Thyroid gland (tissue), 4 donors: ENCODE measurements at places on chromosomes 13 and 19. TPM values are rescaled to one million over a fixed set of nuclear protein-coding genes. Genes with fewer than 3 reads are reported as not detected.

GRCh38 chr13:66040506-66040905 lies 1189.6 kb downstream of the PCDH9 start:
- no peak for DNase-seq

DNA sequence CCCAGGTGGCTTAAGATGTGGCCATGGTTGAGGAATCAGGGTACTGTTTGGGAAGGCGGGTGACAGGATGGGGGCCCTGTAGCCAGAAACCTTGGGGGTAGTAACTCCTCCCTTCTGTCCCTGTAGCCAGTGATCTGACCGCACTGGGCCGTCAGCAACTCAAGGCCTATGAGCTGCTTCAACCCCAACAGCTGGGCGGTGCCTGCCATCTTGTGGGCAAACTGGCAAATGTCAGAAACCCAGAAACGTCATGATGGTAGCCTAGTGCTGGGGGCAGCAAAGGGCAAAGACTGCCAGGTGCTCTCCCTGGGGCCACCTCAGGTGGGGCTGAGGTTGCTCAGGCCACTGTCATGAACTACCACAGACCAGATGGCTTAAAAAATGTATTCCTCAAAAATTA lies 3.5 kb downstream of the COPE start:
- DNase-seq: no peak

GRCh38 chr19:51766461-51766860 lies 5.5 kb downstream of the FPR2 start:
- DNase-seq: no peak

GRCh38 chr19:47509170-47509847 lies 5.6 kb downstream of the NAPA start:
- DNase-seq: no peak

DNA sequence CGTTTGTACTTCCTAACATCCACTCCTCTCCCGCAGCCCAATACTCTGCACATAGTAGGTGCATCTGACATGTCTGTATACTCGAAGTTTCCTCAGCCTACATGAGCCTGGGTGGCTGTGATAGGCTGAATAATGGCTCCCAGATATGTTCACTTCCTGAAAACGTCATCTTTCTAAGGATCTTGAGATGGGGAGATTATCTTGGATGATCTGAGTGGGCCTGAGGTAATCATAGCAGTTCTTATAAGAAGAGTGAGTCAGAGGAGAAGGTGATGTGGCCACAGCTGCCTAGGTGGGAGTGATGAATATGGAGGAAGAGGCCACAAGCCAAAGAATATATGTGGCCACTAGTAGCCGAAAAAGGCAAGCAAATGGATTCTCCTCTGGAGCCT lies 84.2 kb downstream of the AKAP11 start:
- no peak for DNase-seq

DNA sequence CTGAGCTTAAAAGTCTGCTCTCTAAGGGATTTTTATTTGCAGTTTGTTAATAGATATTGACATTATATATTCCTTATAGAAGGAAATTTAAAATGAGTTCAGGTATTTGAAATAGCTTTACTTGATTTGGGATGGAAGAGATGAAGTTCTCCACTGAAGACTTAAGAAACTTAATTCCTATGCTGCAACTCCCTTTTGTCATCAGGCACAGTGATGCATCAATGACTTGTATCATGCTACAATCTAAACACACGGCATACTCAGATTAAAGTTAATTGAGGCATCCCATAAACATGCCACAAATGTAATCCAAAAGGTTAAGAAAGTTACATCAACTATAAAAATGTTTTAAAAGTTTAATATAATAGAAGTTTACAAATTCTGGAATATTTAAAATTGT lies 109.0 kb downstream of the STARD13 start:
- DNase-seq: no peak

GRCh38 chr19:33905473-33905936 lies 108.8 kb downstream of the KCTD15 start:
- DNase-seq: peak; percentile 10

- DNase-seq: no peak
Measured at GRCh38 chr19:49843265-49843664, 7.7 kb upstream of the PTOV1 start.

DNA sequence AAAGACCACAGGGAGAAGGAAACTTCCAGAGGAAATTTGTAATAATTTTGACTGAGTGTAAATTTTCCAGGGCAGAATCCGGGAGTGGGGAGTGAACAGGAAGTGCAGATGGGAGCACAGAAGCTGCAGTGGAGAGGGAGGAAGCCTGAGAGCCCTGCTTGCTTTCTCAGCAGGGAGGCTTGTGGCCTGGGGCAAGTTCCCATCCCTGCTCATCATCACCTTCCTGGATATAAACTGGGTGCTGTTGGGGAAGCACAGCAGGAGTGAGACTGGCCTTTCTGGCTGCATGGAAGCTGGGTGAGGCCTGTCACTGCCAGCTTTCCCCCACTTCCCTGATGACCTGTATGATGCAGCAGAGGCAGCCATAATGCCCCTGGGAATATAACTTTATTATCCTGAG lies 532.9 kb downstream of the SLITRK6 start:
- no peak for DNase-seq

GRCh38 chr13:35994131-35994966 lies 136.8 kb downstream of the DCLK1 start:
- no peak for DNase-seq

DNA sequence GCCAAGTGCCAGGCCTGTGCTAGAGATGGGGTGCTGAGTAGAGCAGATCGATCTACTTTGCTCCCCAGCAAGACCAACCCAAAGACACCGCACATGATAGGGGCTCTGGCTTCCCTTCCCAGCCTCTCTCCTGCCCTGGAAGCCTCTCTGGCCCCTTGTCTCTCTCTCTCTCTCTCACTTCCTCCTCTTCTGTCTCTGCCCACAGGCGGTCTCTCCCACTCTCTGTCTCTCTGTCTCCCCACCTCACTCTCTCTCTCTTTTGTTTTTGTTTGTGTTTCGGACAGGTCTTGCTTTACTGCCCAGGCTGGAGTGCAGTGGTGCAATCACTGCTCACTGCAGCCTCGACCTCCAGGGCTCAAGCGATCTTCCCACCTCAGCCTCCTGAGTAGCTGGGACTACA lies 1.3 kb downstream of the SELENOV start:
- peak; percentile 10 for DNase-seq

- no peak for DNase-seq
Measured at GRCh38 chr13:91329733-91330132, 17.8 kb upstream of the MIR17HG start.

- no peak for DNase-seq
Measured at GRCh38 chr19:33390908-33391630, 17.6 kb downstream of the CEBPG start.

- DNase-seq: no peak
Measured at GRCh38 chr13:80665792-80666333, 324.9 kb upstream of the SPRY2 start.

- DNase-seq: no peak
Measured at GRCh38 chr19:28859811-28860210, 353.1 kb downstream of the UQCRFS1 start.

- DNase-seq: no peak
Measured at GRCh38 chr13:78032132-78032531, 113.5 kb upstream of the EDNRB start.

GRCh38 chr19:9868983-9869617 lies 34.0 kb downstream of the PIN1 start:
- DNase-seq: no peak

DNA sequence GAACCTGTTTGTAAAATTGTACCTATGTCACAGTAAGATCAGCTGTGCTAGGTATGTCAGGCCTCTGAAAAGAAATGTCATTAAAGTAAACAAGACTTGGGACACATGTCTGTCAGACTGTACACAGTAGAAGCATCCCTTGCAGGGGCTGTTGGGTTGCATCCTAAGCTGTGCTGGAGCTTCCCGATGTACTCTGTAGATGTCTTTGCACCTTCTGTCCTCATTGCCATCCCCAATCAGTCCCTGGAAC lies 48.7 kb upstream of the GPR183 start:
- no peak for DNase-seq

- DNase-seq: peak; percentile 61
Measured at GRCh38 chr13:99086267-99087097, 108.6 kb upstream of the DOCK9 start.

- DNase-seq: no peak
Measured at GRCh38 chr19:3914199-3914598, 18.7 kb upstream of the NMRK2 start.

- no peak for DNase-seq
Measured at GRCh38 chr19:38557205-38557799, 60.5 kb downstream of the MAP4K1 start.

DNA sequence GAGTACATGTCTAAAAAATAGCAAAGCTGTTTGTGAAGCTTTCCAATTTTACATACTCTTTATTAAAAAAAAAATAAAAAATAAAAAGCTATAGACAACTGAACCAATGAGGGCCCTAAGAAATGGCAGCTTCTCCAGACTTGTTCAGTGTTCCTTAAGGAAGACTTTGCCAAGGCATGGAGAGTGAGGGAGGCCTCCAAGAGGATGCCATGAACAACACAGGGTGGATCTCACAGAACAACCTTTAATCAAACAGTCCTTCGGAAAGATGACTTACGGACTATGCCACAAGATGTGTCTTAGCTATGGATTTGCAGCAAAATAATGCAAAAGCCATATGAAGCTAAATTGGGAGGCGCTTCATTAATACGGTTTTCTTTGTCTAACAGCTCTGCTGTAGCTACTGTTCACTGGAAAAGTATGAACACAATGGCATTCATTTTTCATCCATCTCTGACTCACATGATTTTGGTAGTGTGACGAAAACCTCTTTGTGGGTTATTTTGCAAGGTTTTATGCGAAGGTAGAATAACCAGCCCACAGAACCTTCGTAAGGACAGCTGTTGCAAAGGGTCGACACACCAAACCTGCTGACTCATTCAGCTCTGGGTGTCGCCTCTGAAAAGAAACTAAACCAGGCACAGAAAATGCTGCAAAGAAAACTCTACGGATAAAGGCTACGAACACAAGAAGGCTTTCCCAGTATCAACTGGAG lies 27.7 kb downstream of the EFNB2 start:
- DNase-seq: no peak

DNA sequence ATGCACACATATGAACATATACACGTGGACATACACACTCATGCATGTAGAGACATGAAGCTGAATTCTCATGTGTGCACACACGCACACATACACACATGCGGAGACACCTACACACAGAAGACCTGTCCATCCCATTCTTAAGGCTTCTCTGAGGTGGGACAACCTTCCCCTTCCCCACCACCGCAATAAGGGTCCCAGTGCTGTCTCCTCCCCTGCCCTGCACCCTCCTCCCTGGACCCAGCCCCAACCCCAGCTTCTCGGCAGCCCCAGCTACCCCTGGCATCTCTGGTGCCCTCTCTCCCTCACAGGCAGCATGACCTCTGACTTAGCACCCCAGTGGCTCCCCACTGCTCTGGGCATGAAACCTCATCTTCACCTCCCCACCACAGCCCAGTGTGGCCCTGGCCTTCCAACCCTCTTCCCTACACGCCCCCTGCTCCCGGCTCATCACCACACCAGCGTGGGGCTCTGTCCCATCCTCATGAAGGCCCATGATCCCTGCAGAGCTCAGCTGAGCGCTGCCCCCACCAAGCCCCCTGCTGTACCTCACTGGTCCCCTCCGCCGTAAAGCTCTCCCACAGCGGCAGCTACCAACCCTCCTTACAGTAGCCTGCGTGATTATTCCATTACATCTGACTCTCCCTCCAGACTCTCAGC lies 204.1 kb upstream of the ZNF536 start:
- no peak for DNase-seq

GRCh38 chr19:46809534-46810272 lies 21.3 kb upstream of the SLC1A5 start:
- DNase-seq: no peak

GRCh38 chr13:38624822-38625221 lies 62.1 kb upstream of the FREM2 start:
- no peak for DNase-seq

DNA sequence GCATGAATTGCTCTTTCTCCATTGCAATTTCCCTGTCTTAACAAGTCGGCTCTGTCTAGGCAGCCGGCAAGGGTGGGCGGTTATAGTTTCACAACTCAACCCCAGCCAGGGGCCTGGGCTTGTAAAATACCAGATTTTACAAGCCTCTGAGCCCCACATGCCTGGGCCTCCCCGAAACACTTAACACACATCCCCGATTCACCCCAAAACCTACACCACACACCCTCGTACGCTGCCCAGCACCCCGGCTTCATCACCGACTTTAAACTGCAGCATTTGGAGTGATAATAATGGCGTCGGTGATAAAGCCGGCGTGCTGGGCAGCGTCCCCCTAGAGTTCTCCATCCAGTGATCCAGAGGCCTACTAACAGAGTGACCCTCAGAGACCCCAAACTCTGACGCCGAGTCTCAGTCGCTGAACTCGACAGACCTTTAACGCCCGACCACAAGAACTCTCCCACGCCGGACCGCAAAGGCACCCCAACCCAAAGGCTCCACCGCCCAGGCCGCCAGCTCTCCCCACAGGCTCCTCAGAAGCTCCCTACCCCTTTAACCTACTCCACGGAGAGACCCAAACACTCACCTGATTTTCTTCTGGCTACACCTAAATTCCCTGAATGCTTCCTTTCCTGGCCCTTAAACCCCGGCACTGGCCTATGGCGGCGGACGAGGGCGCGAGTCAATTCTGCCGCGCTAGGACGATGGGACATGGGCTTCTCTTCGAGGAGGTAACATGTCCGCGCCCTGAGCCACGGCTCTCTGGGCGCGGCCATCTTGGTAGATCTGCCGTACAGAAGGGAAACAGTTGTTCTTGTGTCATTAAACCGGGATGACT lies at the start of gene ZNF649:
TSS of gene ZNF649 (minus strand) at position 687 of the 835 bp plus-strand sequence. CDS start 4,910 bp downstream, outside the sequence.
- peak; percentile 87 for DNase-seq

TJP3 gene
- 42.9 TPM for total RNA-seq

LAIR2 gene
- not detected for total RNA-seq

TMEM150B gene
- total RNA-seq: not detected

SIGLEC12 gene
- not detected for total RNA-seq

ZNF587B gene
- 23.4 TPM for total RNA-seq

SETDB2 gene
- total RNA-seq: 24.2 TPM

CLEC17A gene
- not detected for total RNA-seq

ZNF428 gene
- total RNA-seq: 37.5 TPM

FGF14 gene
- 0.13 TPM for total RNA-seq

CEACAM19 gene
- total RNA-seq: 0.78 TPM

KLK6 gene
- not detected for total RNA-seq

ZNF625 gene
- 11.0 TPM for total RNA-seq

LILRB1 gene
- 0.13 TPM for total RNA-seq

KLF5 gene
- 37.2 TPM for total RNA-seq

FDX2 gene
- total RNA-seq: 34.0 TPM
